Activated CD8-positive, alpha-beta T cell treated with anti-CD3 and anti-CD28 coated beads for 36 hours (primary cell): ENCODE measurements at places on chromosomes 6 and 20.

DNA sequence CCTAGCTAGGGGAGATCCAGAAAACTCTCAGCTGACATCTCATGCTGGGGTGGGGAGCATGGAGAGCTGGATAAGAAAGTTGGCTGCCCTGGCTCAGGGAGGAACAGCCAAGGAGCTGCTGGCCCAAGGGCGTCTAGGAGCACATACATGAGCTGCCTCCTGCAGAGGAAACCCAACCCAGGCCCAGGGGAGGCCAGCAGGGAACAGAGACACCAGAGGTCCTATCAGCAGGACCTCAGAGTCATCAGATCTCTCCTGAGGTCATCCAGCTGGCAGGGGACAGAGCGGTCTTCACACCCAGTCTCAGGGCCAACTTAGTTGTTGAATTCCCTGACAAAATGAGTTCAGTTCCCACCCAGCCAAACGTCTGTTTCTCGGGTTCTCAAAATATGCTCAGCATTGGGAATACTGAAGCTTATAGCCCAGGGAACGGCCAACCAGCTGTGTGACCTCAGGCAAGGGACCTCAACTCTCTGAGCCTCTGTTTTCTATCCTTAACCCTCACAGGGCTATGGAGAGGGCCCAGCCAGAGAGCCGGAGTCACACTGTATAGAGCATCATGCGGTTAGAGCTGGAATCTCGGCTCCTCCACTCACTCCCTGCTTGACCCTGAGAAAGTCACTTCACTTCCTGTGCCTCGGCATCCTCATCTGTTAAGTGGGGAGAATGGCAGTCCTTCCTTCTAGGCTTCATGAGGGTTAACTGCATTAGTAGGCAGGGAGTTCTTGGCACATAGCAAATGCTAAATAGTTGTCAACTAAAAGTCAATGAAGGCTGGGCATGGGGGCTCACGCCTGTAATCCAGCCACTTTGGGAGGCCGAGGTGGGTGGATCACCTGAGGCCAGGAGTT, 13.8 kb downstream of the ADA start:
- DNase-seq: no peak

GRCh38 chr6:150323205-150323604, 45.6 kb upstream of the IYD start:
- no peak for DNase-seq

- DNase-seq: no peak
Measured at GRCh38 chr20:59781226-59781625, 152.2 kb downstream of the SYCP2 start.

- DNase-seq: no peak
Measured at GRCh38 chr20:3990716-3991115, 24.6 kb downstream of the RNF24 start.

GRCh38 chr6:5151360-5151954, 66.3 kb downstream of the PPP1R3G start:
- DNase-seq: no peak

GRCh38 chr6:121393731-121394505, 41.5 kb upstream of the GJA1 start:
- no peak for DNase-seq

GRCh38 chr6:106555767-106556166, 73.5 kb downstream of the RTN4IP1 start:
- DNase-seq: no peak

DNA sequence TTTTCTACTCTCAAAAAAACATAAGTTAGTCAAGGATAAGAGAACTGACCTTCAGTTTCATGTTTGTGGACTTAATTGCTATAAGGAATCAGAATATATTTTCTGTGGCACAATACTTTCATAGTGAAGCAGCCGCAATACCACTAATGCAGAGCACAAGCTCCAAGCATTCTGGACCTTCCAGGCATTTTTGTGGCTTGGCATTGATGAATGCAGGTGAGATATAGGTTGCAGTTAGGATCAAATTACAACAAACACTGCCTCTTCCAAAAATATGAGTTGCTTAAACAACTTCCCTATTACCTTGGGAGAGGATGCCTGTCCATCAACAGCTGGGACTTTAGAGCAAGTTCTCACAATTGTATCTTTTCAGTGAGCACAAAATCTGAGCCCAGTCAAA, 162.8 kb upstream of the RSPO3 start:
- DNase-seq: no peak
